ENCODE measurements at places on chromosomes 13 and 19.
A peak's percentile ranks its signal among the peaks of the same experiment; 100 is the strongest.

GRCh38 chr13:23322353-23323336, 110.9 kb downstream of the SACS start:
- no peak for DNase-seq

GRCh38 chr19:40714441-40715299, 2.0 kb downstream of the COQ8B start:
- DNase-seq, result peak; percentile 93

- no peak for DNase-seq
Observed at GRCh38 chr13:81318231-81319019, 977.5 kb upstream of the SPRY2 start.

- no peak for DNase-seq
Observed at GRCh38 chr19:14318873-14319272, 62.4 kb upstream of the ADGRE5 start.

GRCh38 chr13:114320065-114320464, 5.8 kb downstream of the CHAMP1 start:
- no peak for DNase-seq

GRCh38 chr19:6573350-6573749, 17.6 kb downstream of the CD70 start:
- no peak for DNase-seq

DNA sequence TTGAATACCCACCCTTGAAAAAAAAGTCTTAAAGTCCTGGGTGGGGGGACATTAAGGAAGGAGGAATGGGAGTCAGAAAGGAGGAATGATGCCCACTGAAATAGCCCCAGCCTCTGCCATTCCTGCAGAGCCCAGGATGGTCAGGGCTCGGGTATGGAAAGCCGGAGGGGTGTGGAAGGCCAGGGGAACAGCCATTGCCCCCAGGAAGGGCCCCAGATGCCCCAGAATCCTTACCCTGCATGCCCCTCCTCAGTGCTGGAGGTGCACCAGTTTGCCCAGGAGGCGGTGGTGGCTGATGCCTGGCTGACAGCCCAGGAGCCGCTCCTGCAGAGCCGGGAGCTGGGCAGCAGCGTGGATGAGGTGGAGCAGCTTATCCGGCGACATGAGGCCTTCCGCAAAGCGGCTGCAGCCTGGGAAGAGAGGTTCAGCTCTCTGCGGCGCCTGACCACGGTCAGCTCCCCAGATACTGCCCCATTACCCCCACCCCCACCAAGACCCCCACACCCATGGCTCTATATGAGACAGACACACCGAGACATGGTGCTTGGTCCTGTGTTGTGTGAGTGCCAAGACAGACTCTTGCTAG, 10.7 kb upstream of the SHKBP1 start:
- DNase-seq, result no peak

DNA sequence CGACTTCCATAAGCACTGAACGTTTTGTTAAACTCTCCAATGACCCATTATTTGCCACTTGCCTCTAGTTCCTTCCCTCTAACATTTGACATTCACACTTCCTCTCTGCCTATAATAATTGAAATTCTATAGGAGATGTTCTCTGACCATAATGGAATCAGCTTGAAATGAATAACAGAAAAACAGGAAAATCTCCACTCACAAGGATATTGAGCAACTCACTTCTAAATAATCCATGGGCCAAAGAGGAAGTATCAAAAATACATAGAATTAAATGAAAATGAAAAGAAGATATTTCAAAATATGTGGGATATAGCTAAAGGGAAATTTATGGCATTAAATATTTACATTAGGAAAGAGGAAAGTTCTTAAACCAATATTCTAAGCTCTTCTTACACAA, 3.4 kb upstream of the FCGBP start:
- no peak for DNase-seq

GRCh38 chr19:30046522-30046921, 104.5 kb downstream of the URI1 start:
- no peak for DNase-seq

GRCh38 chr13:90032841-90033493, 1314.5 kb upstream of the MIR17HG start:
- DNase-seq, result no peak

DNA sequence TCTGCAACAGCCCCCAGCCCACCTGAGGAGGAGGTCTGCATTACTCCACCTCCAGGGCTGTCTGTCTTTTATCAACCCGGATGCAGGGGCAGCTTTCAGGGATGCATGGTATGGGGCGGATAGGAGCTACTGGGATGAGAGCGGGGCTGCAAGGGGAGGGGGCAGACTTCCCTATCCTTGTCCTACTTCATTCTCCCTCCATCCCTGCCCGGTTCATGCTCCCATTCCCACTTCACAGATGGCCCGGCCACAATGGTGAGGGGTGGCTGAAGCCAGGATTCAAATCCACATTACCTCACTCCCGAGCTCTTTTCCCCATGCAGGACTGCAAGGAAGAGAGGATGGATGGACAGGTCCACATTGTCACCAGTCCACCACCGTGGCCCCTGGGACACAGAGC, 40.5 kb upstream of the VSTM2B start:
- no peak for DNase-seq

GRCh38 chr19:52170863-52171320, 529 bp downstream of the ZNF836 start:
- DNase-seq, result no peak

GRCh38 chr19:18173054-18173571, 500 bp upstream of the IFI30 start:
- no peak for DNase-seq

GRCh38 chr13:108095036-108095435, 120.3 kb downstream of the LIG4 start:
- no peak for DNase-seq

DNA sequence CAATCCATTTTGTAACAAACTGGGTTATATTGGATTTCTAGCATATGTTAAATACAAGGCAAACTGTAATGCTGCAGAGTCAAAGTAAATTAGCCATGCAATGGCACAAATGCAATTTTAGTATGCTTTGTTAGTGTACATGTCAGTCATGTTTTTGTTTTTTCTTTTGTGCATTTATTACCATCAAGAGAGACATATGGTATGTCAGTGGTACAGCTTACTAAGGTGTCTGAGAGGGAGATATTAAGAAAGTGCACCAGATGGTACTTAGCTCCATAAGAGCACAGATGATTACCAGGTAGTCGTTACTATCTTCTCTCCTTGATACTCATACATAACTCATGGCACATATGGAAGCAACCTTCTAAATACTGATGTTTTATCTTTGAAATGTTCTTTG, 550.3 kb downstream of the GPC5 start:
- DNase-seq, result no peak

GRCh38 chr13:112056739-112057438, 10.1 kb upstream of the SOX1 start:
- DNase-seq, result no peak

DNA sequence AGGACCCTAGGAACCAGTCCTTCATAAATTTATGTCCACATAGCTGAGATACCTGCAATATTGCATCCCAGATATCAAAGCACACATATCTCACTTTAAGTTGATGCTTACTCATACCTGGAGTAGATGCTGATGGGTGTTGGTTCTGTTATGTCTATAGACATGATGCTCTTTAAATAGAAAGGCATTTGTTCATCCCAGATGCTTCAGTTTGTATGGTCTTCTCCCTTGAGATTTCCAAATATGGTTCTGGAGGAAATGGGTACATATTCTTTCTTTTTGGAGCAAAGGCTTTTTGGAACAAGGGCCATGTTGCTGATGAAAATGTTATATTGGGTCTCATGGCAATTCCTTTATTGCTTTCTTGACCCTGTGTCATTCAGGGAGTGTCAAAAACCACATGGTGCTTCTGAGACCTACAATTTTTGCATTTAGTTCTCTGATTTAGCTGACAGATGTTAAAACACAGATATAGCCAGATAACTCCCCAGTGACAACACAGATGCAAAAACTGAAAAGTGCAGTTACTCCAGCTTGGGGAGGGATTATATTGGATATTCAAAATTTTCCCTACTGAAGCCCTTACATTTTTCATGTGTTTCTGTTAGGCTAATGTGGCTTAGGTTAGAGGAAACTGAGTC, 211.4 kb downstream of the KCNRG start:
- DNase-seq, result no peak

DNA sequence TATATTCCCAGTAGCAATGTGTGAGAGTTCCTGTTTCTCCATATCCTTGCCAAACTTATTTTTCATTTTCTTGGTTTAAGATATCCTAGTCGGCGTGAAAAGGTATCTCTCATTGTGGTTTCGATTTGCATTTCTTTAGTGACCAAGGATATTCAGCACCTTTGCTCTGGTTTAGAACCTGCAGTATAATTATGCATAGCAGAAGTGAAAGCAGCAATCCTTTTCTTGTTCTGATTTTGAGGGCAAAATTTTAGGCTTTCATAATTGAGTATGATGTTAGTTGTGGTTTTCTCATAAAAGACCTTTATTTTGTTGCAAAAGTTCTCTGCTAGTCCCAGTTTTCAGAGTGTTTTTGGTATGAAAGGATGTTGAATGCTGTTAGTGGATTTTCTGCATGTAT, 491.0 kb downstream of the FGF9 start:
- no peak for DNase-seq

DNA sequence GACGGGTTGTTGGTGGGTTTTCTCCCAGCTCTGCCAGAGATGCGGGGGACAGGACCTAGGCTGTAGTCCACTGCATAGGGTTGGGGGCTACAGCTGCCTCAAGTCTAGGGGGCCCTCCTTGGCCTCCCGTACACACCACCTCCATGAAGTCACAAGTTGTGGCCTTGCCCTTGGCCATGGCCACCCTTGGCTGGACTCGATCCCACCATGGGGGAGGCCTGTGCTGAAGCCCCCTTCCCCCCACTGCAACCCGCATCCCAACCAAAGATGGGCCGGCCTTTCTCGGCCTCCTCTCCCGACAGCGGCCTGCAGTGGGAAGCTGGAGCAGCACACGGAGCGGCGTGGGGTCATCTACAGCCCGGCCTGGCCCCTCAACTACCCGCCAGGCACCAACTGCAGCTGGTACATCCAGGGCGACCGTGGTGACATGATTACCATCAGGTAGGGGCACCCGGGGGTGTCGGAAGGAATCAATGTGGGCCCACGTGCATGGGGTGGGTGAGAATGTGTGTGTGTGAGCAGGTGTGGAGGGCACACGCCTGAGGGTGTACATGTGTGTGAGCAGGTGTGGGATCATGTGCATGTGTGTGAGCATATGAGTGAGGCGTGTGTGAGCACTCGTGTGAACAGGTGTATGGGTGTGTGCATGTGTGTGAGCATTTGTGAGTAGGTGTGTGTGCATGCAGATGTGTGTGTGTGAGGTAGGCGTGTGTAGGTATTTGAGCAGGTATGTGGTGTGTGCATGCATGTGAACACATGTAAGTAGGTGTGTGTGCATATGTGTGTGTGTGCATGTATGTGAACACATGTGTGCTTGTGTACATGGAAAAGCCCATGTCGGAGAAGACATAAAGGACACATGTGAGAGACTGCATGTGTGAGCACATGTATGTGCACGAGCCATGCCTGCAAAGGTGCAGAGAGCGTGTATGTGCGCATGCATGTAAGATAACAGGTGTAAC, 8.7 kb downstream of the LRP3 start:
- DNase-seq, result no peak

DNA sequence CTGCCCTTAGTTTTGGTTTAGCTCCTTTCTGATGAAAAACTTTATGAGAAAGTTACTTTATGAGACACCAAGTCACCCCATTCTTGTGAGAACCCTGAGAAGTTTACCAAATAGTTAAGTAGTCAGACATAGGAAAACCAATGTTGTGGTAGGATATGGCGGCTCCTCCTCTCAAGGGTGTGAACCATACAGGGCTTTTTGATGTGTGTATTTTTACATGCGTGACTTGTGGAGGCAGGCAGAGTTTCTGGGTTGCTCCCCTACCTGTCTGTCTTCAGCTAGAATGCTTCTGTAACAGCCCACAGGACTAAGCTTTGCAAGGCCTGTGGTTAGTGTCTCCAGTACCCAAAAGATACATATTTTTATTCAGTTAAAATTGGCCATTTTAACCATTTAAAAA, 18.3 kb downstream of the UBAC2 start:
- DNase-seq, result peak; percentile 35

- DNase-seq, result no peak
Observed at GRCh38 chr13:25295701-25296100, 5.7 kb upstream of the NUP58 start.

GRCh38 chr19:8466018-8466417, 21.2 kb downstream of the HNRNPM start:
- DNase-seq, result no peak

DNA sequence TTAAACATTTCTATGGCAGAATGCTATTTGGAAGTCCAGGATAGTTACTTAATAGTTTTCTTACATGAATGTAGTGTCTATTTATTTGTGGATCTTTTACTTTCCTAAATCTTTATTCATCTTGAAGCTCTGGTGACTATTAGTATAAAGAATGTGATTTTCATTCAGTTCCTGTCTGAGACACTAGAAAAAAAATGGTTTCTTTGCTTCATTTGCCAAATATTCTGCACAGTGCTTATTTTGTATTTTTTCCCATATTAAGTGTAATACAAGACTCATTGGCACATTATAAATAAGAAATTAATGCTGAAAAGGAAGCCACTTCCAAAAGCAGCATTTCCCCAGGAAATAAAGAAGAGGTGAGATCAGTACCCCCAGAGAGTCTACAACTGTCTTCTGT, 109.8 kb downstream of the POSTN start:
- DNase-seq, result no peak

- DNase-seq, result no peak
Observed at GRCh38 chr19:39301562-39301961, 5.4 kb downstream of the IFNL1 start.

Data from stimulated activated CD4-positive, alpha-beta T cell treated with anti-CD3 and anti-CD28 coated beads, Interleukin-4, amount 100 ng/mL, for 1 hour (primary cell).